ENCODE measurements at places on chromosomes 2 and 18.

- DNase-seq, result no peak
Measured at GRCh38 chr2:64587561-64587960, 63.4 kb downstream of the AFTPH start.

DNA sequence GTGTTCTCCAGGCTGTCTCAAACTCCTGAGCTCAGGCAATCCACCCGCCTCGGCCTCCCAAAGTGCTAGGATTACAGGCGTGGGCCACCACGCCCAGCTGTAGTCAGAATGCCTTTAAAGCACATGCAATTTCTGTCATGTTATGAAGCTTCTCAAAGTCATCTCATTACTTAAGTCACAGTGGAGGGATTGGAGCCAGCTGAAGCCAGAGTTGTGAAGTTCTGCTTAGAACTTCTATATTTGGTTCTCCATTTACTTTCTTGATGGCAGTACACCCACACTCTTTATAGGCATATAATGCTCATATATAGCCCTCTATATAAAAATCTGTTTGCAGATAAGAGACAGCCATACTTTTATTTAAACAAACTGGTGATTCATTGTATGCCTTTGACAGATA is 68.8 kb upstream of the CWC22 start:
- no peak for DNase-seq

- DNase-seq, result no peak
Measured at GRCh38 chr2:241571821-241572620, 13.5 kb downstream of the BOK start.

DNA sequence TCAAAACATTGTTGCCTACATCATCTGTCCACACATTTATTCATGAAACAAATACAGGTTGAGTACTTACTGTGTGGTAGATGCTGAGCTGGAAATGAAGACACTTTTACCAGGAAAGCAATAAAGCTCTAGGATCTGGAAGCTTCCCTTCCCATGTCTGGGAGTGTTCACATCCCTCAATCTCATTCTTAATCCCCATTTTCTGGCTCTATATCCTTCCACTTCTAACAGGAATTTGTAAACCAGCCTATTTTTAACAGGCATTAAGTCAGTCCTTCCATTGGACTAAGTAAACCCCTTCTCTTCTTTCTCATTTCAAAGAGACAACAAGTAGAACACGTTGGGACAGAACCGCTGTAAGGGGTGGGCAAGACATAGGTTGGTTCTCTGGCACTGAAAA is 589.5 kb downstream of the ARHGAP15 start:
- no peak for DNase-seq

GRCh38 chr18:62659698-62660097 is 55.6 kb upstream of the PHLPP1 start:
- DNase-seq, result no peak

- no peak for DNase-seq
Measured at GRCh38 chr2:52639692-52640091, 1127.9 kb upstream of the CHAC2 start.

GRCh38 chr18:3115447-3116030 is 102.6 kb upstream of the LPIN2 start:
- DNase-seq, result no peak

DNA sequence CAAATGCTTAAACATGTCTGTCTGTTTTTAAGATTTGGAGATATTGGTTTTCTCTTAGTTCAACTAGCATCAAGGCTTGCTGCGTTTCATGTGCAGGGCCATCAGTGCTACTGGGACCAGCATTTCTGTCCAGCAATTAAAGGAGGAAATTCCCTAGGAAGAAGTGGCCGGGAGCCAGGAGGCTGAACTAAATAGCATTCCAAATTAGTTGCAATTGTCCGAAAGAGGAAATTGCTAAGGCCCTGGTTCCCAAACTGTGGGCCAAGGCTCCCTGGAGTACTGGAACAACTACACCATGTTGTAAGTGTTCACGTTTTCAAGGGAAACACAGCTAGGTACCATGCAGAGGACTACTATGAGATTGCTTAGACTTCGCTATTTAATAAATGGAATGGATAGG is 257.9 kb downstream of the PTPRM start:
- no peak for DNase-seq

GRCh38 chr2:101089942-101090799 is 61.0 kb downstream of the TBC1D8 start:
- no peak for DNase-seq

DNA sequence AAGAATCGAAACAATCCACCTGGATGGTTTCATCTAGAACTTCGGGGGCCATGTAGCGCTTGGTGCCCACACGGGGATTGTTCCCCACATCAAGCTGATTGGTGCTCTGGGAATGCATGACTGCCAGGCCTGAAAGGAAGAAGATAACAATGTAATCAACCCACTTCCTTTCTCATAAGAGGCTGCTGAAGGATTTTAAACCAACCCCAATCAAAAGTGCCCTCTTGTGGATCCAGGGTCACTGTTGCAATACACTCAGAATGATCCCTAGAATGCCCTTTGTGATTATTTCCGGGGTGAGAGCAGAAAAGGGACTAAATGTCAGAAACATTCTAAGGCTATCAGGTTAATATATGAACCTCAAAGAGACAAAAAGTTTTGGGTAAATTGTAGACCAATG is 115.2 kb downstream of the ACVR1 start:
- peak; percentile 22 for DNase-seq

DNA sequence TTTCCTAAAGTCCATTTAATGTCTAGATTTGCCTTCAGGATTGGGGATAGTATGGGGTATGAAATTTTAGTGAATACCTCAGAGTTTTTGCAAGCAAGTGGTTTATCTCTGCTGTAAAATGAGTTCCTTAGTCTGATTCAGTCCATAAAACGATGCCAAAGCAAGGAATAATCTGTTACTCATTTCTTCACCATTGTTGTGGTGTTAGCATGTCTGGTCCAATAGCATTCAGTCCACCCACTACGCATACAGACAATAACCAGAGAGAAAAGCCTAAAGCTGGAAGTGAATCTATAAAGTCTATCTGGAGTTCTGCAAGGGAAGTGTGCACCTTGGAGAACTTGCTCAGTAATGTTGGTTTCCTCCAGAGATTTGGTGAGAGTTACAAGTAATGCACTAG is 12.9 kb upstream of the DPP4 start:
- no peak for DNase-seq

Data from SK-MEL-5 (cell line).